PC-3 (cell line): ENCODE measurements at places on chromosomes 12 and 14.

DNA sequence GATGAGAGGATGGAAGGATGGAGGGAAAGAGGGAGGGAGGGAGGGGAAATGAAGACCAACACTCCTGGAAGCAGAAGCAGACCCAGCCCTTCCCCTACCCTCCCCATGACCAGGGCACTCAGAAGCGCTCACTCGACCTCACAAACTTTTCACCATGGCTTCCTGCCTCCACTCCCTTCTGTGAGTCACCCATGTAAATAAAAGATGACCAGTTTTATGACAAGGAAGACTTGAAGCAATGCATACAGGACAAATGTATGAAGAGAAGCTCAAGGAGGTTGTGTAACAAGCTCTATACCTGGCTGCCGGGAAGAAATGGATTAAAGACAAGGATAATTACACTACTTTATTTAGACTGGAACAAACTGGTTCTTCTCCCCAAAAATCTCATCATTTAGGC, 63.8 kb downstream of the CDC42BPB start:
- peak; percentile 95 for DNase-seq

DNA sequence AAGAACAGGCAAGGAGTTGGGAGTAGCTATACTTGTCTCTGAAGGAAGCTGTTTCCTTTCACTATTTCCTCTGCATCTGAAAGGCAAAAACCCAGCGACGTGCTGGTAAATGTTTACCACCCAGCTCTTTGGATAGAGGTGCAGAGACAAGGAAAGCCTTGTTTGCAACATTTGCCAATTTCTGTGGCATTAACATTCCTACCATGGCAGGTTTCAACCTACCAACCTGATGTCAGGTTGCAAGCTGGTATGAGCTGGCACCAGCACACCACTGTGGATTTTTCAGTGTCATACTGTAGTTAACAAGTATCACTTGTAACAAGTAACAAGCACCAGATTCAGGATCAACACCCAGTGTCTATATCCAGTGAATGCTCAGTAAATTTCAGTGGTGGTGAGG, 294.8 kb upstream of the TMPO start:
- no peak for DNase-seq

DNA sequence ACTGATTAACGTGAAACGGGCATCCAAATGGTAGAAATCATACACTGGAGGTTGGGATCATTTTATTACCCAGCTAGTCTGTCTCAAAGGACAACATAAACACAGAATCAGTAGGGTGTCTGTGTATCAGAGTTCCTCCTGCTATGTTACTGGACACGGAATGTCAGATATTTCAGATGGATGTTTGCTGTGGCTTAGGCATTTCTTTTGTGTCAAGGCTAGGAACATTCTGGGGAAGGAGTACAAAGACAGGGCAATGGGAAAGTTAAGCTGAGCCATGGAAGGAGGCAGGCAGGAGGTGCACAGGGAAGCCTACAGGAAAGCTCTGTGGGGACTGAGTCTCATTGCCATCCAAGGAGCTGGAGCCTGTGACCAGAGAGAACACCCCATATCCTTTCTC, 254.6 kb downstream of the C12orf75 start:
- no peak for DNase-seq

DNA sequence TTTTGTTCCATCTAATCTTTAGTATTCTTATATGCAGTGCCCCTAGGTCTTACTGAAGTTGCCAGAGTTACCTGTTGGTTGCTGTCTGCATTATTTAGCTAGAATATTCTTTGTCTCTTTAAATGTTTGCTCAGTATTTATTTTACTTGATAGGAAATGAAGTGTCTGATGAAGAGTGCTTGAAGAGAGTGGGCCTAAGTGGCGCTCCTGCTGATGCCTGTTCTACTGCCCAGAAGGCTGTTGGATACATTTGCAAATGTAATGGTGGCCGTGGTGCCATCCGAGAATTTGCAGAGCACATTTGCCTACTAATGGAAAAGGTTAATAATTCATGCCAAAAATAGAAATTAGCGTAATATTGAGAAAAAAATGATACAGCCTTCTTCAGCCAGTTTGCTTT, 18.9 kb downstream of the CMAS start:
- no peak for DNase-seq

DNA sequence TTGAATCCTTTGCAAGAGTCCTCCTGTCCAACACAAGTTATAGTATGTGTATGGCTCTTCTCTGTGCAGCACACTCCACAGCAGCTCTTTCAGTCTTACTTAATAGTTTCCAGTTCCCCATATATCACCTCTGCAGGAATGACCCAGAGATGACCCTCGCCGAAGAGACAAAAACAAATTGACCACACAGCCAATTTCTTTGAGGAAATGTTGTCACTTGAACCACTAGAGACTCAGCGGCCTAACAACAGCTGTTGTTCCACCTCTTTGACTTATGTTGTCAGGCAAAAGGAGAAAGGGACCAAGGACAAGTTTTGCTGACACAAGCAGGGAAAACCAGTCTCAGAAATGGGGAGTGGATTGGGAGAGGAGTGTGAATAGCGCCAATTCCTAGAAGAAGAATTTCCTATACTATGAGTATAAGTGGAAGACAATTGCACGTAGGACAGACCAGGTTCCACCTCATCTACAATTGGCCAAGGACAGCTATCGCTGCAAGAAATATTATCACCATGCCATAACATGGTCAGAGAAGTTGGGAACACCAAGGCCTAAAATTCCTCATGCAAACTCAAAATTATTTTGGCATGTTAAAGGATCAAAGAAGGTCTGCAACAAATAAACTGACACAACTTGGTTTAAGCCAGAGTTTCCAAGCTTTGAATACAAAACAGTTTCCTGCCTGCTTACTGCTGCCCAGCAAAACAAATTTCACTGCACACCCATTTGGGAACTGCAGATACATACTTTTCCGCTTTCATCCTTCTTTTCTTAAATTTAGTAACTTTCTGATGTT, 41.7 kb upstream of the ITPR2 start:
- no peak for DNase-seq

DNA sequence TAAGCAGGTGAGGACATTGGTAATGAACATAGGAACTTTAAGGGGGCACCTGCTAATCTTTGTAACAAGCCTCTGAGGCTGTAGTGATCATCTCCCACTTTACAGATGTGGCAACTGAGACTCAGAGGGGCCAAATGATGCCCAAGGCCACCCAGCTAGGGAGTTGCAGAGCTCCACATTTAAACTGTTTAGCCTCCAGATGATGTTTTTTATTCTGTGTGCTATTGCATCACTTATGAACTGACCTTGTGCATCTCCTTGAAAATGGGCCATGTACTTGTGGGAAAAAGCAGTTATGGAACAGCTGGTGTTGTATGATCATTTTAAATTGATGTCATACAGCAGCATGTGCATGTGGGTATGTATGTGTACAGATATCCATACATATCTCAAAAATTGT, 41.4 kb downstream of the TPCN1 start:
- no peak for DNase-seq

DNA sequence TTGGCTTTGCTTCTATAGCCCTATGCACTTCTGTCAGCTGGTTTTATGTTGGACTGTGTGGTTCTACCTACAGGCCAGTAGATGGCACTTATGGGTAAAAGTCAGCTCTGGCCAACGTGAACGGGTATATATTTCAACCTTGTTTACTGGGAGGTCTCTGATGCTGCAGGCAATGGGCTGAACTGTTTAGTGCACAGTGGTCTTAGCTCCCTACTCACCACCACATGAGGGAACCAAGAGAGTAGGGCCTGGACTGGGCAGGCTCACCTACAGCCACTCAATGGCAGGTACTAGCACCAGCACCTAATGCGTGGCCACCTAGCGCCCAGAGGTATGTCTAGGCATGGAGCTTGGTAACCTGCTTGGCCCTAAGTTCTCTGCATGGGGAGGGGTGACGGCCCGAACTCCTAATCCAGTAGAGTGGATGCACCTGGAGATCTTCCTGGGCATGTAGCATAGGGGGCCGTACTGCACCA, 481.8 kb downstream of the TMEM117 start:
- DNase-seq = peak; percentile 57

- peak; percentile 80 for DNase-seq
Observed at GRCh38 chr12:56377310-56377988, 14.8 kb upstream of the APOF start.

DNA sequence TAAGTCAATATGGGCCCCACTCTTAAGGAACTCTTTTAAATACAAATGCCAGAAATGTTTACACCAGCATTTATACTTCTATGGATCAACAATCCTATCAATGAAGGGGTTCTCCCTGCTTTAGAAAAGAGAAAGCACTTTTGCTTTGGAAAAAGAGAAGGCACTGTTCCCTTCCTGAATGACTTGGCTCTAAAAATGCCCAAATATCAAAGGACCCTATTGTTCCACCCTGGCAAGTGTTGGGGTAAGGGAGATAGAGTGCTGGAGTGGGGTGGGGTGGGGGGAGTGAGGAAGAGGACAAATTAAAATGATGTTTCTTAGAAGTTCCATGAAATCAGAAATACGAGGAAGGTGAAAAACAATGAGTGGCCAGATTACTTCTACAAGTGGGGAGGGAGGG, 131.6 kb upstream of the GRIN2B start:
- no peak for DNase-seq

- DNase-seq = no peak
Observed at GRCh38 chr12:6824085-6824775, 2.6 kb downstream of the GPR162 start.

DNA sequence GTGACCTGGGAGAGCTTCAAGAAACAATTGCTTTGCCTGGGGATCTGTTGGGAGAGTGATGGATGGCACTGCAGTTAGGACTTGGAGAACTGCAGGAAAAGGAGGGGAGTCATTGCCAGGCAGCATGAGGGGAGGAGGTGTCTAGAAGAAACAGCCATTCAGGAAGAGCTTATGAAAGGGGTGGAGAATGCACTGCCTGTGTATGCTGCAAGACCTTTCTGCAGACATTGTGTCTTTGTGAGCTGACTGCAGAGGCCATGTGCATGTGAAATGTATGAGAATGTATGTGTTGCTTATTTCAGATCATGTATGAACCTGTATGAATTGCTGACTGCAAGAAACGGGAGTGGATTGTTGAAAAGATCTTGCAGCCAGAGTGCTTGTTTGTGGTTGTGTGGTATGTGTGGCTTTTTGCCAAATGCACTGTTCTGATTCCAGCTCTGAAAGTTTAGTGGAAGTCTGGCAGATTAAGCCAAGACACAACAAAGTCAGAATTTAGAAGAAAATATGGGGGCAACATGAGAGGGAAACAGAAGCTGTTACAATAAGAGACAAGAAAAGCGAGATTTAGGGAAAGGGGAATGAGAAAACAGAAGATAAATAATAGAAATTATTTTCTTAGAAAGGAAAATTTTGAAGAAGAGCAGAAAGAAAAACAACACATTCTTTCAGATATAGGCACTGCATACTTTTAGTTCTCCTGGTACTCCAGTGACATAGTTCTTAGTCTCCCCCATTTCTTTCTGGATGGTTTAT, 9.8 kb upstream of the RIMKLB start:
- DNase-seq = peak; percentile 11

GRCh38 chr12:388541-389141, 479 bp downstream of the KDM5A start:
- peak; percentile 15 for DNase-seq

DNA sequence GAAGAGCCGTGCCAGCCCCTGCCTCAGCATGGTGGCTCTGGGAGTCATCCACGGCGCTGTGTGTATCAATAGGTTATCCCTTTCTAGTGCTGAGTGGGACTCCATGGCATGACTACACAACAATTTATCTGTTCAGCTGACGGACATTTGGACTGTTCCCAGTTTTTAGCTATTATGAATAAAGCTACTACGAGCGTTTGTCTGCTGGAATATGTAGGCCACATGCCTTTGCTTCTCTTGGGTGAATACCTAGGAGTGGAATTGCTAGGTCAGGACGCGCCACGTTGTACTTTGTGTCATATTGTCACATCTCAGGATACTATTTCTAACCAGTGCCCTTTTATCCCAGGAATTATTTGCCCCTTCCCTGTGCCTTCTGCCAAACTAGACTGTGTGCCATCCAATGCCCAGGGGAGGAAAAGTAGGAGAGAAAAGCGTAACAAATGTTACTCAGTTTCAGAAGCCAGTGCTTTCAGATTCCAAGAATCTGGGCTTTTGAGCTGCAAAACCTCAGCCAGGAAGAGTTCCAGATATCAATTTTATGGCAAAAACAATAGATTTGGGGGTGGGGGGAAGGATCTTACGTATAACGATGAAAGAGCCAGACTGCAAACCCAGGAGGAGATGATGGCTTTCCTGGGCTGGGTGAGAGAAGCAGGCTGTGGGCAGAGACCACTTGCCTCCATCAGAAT, 62.5 kb upstream of the NCOR2 start:
- no peak for DNase-seq

DNA sequence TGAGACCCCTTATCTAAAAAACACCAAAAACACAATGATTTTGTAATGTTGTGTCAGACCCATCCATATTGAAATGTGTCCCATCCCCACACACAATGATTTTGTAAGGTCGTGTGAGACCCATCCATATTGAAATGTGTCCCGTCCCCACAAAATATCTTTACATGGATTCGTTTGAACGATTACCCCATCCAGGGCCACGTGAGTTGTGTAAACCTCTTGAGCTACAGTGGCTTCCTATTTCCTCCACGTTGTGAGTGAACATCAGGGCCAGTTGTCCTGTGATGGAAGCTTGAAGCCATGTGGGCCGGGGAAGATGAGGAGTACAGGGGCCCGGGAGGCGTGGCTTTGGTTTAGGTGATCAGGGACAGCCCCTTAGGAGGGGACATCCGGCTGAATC, 27.0 kb upstream of the ULK1 start:
- no peak for DNase-seq

DNA sequence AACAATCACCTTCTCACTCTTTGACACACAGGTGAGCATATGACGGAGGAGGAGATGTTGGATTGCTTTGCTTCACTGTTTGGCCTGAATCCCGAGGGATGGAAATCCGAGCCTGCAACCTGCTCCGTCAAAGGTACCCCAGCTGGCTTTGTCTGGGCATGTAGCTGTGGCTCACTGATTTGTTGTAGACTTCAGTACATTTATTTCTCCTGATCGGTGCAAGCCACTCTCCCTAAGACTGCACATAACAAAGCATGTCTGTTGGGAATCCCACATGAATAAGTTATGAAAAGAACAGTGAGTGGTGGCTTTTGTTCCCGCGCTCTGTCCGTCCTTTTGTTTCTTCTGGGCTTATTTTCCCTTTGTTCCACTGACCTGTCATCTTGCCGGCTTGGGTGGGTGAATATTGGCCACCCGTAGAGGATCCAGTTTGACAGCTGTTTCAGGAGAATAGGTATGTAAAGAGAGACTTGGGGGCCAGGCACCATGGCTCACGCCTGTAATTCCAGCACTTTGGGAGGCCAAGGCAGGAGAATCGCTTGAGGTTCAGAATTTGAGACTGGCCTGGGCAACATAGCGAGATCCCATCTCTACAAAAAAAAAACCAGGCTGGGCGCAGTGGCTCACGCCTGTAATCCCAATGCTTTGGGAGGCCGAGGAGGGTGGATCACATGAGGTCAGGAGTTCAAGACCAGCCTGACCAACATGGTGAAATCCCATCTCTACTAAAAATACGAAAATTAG, 20.0 kb upstream of the BCL7A start:
- no peak for DNase-seq

- no peak for DNase-seq
Observed at GRCh38 chr12:22008196-22008595, 37.8 kb upstream of the CMAS start.

GRCh38 chr14:106302661-106303060, 776.3 kb downstream of the TMEM121 start:
- no peak for DNase-seq
